Activated T-helper 1 cell treated with anti-CD3 and anti-CD28 coated beads, Interleukin-12 subunit alpha, Interleukin-12 subunit beta, Interleukin-2, Interleukin-4 antibody, amounts not matched to agents 30 ng/mL and 10 ng/mL and 1 ng/mL, durations not matched to agents 14 hours and 24 hours and 36 hours (primary cell): ENCODE measurements at places on chromosomes 7 and 10.

DNA sequence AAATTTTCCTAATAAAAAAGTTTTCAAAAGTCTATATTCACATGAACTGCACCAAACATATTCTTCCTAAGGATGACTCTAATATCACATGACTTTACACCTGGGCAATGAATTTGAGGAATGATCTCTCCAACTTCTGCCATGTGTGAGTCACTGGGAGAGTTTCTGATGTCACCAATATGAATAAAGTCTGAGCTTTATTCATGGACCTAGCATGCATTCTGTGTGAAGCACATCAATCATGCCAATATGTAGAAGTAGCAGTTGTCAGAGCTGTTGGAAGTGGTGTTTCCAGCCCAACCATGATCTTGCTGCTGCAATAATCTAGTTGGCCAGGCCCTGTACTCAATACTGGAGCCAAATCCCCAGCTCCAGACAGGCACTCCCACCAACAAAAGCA, 91.7 kb upstream of the IFRD1 start:
- H3K27me3 ChIP-seq, result peaks cover 2% of the 10 kb centered on the region
- DNase-seq, result no peak
- no peaks in the 10 kb centered on the region for H3K4me1 ChIP-seq
- H3K27ac ChIP-seq, result no peak overlapping the region

DNA sequence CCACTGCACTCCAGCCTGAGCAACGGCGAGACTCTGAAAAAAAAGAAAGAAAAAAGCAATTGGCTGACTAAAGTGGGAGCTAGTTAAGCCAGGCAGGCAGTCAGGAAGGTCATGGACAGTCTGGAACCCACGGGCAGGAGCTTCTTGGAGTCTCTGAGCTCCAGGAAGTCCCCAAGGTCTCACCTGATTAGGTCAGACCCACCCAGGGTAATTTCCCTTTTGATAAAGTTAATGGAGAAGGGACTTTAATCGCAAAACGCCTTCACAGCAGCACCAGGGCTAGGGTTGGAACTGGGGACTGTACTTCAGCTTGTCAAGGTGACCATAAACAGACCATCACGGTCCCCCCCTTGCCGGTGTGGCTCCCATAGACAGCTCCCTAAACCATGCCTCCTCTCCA, 6.6 kb downstream of the SLC29A4 start:
- no peak overlapping the region for H3K4me3 ChIP-seq
- H3K27me3 ChIP-seq, result peaks cover 10% of the 10 kb centered on the region
- no peaks in the 10 kb centered on the region for H3K36me3 ChIP-seq
- H3K4me1 ChIP-seq, result no peaks in the 10 kb centered on the region

DNA sequence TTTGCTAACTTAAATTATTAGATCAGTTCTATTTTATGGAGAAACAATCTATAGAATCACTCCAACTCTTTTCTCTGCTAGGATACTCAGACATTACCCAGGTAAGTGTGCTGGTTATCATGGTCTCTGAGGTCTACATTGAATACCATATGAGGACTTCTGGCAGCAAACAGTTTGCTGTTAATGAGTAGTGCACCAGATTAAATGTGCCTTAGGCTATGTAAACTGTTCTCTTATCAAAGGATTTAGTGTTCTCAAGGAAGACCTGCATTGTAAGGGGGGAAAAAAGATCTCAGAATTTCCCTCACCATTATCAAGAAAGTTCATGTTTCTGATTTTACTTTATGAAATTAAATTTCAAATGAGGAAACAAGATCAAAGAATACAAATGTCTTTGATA, 107.5 kb downstream of the ITGB8 start:
- H3K36me3 ChIP-seq, result no peaks in the 10 kb centered on the region
- no peaks in the 10 kb centered on the region for H3K27me3 ChIP-seq
- H3K27ac ChIP-seq, result no peak overlapping the region
- DNase-seq, result no peak

DNA sequence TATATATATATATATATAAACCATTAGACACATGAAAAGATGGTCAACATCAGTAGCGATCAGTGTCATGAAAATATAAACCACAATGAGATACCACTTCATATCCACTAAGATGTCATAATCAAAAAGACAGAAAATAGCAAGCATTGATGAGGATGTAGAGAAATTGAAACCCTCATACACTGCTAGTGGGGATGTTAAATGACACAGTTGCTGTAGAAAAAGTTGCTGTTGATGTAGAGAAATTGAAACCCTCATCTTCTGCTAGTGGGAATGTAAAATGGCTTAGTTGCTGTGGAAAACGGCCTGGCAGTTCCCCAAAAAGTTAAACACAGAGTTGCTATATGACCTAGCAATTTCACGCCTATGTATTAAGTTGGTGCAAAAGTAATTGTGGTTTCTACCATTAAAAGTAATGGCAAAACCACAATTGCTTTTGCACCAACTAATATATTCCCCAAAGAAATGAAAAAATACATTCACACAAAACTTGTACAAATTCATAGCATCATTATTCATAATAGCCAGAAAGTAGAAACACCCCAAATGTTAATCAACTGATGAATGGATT, 120.5 kb upstream of the ZWINT start:
- no peak for DNase-seq
- no peak overlapping the region for H3K4me3 ChIP-seq
- H3K27me3 ChIP-seq, result no peaks in the 10 kb centered on the region
- H3K36me3 ChIP-seq, result no peaks in the 10 kb centered on the region
